ENCODE measurements at places on chromosomes 2 and 18.

GRCh38 chr18:62738639-62739038, 23.3 kb downstream of the PHLPP1 start:
- DNase-seq = no peak

DNA sequence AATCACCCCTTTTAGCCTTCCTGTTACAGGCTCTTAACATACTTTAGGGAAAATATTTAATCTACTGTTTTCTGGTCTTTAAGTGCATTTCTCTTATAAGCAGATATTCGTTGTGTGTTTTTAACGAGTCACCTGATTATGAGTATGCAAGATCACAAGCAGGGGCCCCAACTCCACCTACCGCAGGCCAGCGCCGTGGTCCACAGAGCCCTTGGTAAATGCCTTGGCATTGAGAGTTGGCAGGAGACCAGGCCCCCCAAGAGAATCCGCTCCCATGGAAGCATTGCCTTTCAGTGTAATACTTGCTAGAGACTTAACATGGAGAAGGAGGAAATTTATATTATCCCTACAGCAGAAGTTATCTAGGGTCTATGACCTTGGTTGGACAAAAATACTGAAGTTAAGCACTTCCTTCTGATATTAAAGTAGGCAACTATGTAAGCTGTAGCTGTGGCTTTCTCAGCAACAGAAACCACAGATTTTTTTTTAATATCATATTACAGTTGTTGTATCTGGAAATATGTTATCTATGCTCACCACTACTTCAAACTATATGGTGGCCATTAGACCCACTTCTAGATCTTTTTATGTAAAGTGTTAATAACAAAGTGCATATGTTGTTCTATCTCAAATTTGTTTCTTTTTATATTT, 241.8 kb upstream of the MGAT5 start:
- no peak for DNase-seq

DNA sequence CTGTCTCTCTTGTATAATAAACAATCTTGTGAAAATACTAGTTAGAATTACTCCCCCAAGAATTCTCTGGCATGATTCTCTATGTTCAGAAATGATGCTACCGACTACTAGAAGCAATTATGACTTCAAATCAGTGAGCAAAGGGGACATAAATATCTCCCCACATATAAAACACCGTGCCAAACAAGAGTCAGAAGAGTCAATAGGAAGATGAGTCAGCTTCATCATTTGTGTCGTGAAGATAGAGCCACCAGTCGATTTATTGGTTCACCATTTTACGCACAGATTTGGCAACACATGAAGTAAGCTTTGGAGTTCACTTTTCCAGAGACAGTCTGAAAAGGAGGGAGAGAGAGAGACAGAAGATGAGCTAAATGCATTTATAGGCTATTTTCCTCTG, 650.9 kb downstream of the CCDC85A start:
- no peak for DNase-seq

DNA sequence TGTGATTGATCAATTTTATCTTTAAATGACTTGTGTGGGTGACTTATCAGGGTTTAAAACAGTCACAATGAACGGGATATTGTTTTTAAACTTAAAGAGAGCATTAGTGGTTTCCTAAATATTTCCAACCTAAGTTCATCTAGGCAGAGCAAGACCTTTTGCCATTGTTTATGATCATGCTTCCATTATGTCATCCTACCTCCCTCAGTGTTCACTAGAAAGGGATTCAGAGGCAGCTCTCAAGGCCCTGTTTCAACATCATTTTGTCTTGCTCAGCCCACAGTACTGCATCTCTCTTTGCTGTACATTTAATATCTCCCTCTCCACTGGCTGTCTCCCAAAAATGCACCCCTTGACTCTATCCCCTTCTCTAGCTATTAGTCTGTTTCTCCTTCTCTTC, 21.5 kb upstream of the PELI1 start:
- DNase-seq = no peak
